ENCODE measurements at places on chromosomes 2 and 18.
A peak's percentile ranks its signal among the peaks of the same experiment; 100 is the strongest.

GRCh38 chr2:215460682-215461382 is 25.0 kb upstream of the FN1 start:
- no peak for DNase-seq

GRCh38 chr2:26067980-26068507 is 34.2 kb downstream of the RAB10 start:
- no peak for DNase-seq

DNA sequence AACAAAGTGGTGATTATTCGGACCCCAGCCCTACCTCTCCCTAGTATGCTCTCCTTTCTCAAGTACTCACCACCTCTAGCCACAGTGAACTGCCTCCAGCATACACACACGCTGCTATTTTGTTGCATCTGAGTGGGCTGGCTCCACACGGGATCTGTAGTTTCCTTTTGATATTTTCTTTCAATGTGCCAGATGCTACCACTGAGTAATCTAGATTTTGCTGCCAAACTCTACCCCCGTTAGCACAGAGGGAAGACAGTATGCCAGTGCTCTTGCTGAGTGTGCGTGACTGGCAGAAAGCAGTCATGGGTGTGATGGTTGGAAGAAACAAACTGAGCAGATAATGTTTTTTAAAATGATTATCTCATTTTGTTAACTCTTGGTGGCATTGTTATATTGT is 11.6 kb downstream of the CFLAR start:
- DNase-seq, result no peak

DNA sequence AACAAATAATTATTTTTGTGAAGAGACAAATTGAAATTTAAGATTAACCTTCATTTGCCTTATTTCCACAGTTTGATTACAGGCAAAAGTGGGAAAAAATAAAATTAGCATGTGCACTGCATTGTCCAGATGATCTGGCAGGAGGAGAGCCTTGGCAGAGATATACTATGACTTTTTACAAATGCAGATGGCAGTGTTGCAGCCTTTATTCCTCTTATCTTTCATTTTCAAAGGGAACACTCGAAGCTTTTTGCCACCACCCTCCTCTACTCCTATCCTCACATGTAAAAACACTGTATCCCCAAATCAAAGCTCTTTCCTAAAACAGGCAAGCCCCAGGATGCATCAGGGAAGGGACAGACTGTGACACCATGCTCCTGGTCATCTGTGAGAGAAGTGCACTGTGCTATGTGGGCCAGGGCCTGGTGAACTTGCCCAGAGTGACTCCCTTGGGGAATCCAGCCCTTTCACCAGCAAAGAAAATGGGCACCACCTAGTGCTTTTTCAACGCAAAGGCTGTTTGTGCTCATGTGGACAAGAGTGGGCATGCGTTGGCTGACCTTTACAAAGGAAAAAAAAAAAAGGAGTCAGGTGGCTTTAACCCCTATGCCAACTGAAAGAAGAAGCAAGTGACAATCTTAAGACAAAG is 74.7 kb upstream of the ETAA1 start:
- DNase-seq, result peak; percentile 40

GRCh38 chr2:46150445-46150955 is 146.7 kb upstream of the EPAS1 start:
- no peak for DNase-seq

DNA sequence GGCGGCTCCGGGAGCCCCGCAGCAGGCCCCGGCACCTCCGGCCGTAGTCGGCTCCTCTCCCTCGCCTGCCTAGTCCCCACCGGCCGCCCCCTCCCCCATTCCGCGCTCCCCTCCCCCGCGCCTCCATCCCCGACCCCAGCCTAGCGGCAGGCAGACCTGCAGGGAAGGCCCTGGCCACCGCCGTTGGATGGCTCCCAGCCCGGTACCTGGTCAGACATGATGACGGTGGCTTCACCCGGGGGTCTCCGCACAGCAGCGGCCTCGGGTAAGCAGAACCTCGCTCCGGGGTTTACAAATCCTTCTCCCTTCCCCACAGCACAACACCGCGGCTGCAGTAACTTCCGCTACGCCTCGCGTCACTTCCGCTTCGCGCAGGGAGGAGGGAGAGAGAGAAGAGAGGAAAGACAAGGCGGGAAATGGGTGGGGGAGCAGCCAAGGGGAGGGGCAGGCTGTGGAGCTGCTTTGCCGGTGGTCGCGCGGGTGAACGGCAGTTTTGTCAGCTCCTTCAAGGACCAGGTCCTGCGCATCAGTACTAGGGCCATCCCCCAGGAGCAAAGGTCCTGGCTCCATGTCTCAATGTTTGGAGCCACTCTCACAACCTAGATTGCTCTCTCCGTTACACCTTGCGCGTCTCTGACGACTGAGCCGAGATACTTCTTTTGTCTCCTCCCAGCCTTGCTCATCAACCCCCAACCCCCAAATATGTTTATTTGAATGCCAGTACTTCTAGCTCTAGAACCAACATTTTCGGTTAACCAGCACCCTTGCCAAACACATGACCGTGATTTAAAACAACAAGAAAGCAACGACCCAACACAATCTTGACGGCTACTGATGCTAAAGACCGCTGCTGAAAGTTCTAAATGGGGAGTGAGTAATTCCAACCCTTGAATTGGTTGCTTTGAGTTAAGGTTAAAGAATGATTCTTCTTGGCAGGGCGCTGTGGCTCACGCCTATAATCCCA is at the start of gene SUMO1:
TSS of gene SUMO1 (minus strand) at position 364 of the 964 bp plus-strand sequence. CDS start at position 218, 146 bp downstream.
- DNase-seq, result peak; percentile 81

GRCh38 chr18:52348209-52348608 is 8.2 kb downstream of the DCC start:
- no peak for DNase-seq

All from NCI-H510A treated with DMSO at 0.1 percent for 48 hours (cell line).